ENCODE measurements at places on chromosomes 13 and 19.

DNA sequence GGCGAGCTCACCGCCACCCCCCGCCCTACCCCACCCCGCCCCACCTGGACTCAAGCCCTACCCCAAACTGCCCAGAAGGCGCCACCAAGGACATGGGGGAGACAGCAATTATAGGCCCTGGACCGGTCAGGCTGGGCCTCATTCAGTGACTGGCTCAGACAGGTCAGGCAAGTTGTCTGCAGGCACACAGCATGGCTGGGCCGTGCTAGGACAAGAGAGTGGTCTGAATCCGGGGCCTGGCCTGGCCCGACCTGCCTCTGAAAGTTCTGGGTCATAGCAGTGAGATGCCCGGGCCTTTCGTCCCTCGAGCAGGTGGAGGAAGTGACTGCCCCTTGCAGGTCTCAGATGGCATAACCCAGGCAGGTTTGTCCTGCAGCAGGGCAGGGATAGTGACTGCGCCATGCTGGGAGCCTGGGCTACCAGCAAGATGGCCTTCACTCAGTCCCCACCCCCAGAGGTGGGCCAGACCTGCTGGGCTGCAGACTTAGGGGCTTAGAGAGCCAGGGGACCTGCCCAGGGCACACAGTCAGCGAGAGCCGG, 21.0 kb downstream of the COMP start:
- DNase-seq = no peak

GRCh38 chr13:84032116-84032515, 149.8 kb upstream of the SLITRK1 start:
- DNase-seq = no peak

DNA sequence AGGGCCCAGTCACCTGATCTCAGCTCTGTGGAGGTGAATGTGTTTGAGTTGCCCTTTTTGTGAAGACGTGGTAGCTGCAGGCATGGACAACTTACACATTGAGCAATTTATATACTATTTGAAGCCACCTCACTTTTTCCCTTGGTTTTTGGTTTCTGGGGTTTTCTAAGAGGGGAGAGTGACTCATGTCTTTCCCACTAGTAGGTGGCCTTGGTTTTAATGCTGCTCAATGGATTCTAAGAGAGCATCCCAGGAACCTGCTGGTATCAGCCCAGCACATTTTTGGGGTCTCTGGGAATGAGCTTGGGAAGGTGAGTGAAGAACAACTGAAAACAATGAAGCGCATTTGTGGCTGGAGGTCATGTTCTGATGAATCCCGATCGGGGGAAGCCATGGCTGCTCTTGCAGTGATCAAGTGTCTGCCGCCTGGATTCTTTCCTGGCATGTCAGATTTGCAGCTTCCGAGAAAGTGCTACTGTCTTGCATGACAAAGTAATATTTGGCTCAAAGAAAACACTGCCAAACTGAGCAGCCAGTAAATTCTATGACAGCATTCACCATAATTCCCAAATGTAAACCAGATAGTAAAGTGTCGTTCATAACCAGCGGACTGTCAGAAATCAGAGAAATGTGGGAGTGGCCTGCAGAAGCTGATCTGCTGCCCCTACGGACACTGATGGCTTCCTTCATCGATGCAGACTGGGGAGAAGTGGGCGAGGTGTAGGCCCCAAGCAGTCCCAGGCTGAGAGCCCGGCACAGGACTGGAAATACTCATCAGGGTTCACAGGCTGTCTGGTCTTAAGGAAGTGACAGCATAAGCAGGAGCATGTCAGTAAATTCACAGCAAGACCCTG, 98.7 kb downstream of the COL4A2 start:
- DNase-seq = peak; percentile 54

DNA sequence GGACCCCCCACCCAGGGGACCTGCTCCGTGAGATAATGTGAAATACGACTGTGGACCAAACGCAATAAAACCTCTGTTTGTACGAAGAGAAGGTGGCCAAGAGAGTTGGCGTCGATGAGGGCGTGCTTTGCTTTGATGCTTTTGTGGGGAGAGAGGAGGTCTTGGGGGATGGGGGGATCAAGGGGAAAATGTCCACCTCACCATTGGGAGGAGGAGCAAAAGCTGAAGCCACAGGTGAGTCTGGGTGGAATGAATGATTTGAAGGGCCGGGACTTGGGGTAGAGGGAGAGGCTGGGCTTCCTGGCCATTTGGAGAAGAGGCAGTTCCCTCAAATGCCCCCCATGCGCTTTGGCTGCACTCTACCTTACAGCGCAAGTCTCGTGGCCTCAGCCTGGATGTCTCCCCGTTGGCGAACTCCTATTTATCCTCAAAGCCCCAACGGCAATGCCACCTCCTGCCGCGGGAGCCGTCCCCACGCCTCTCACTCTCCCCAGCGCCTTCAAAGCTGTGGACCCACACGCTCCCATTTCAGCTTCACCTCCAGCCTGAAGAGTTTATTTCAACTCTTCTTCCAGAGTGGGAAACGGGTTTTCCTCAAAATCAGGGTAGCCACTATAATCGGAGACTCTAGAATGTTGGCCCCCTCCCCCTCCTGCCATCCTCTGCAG, 795 bp upstream of the ABCA7 start:
- DNase-seq = no peak

- no peak for DNase-seq
These were observed 155.7 kb downstream of the SLC7A1 start for GRCh38 chr13:29439601-29440388.

DNA sequence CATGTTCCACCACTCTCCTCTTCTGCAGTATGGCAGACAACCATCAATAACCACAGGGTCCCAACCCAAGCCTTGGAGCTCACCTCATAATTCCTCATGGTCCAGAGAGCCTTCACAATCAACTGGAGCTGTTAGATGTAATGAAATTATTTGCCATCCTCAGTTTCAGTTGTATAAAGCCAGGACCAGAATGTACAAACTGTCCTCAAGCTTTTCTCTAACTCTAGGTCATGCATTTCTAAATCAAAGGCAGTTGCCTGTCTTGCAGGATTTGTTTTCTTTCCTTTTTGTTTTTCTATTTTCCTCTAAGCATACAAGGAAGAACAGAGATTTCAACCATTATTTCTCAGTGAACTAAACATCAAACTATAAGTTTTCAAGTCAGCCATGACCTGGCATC, 182.5 kb upstream of the SERP2 start:
- no peak for DNase-seq

GRCh38 chr13:44013758-44014291, 134.1 kb downstream of the LACC1 start:
- DNase-seq = no peak

DNA sequence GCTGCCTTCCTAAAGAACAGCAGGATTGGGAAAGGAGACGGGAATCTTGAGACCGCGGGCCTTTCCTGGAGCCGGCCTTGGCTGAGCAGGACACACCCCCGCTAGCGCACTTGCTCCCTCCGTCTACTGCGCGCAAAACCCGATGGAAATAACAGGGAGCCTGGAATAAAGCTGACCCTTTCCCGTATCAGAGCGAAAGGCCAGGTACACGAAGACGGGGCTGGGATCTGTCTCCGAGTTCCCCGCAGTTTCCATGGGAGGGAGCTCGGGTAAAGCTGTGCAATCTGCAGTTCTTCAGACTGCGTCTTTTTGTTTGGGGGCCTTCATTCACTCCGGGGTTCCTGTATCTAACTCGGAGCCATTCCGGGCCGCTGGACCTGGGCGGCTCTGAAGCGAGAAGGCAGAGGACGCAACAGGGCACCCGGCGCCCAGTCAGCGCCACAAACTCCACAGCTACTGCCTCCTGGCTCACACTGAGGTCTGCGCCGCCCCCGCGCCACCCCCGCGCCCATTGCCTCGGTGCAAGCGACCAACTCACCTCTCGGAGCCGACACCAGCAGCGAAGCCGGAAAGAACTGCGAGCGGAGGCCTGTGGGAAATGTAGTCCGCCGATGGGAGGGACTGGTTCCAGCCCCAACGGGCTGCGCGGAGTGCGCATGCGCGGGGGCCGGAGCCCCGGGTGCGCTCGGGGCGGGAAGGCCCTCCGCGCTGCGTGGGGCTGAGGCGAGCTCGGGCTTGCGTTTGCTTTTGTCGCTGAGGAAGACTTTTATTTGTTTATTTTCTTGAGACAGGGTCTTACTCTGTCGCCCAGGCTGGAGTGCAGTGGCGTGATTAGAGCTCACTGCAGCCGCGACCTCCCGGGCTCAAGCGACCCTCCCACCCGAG, at the start of gene ZFP14:
TSS of gene ZFP14 (minus strand) at position 577 of the 885 bp plus-strand sequence. CDS start 11,309 bp downstream, outside the sequence.
- DNase-seq = peak; percentile 96

GRCh38 chr19:37980419-37981170, 73.6 kb downstream of the SIPA1L3 start:
- DNase-seq = no peak

- DNase-seq = no peak
These were observed 3.6 kb downstream of the SOHLH2 start for GRCh38 chr13:36210738-36211137.

GRCh38 chr19:5893907-5894703, 9.5 kb downstream of the NDUFA11 start:
- peak; percentile 66 for DNase-seq

- no peak for DNase-seq
These were observed 411.6 kb upstream of the SLITRK5 start for GRCh38 chr13:87259479-87260083.

DNA sequence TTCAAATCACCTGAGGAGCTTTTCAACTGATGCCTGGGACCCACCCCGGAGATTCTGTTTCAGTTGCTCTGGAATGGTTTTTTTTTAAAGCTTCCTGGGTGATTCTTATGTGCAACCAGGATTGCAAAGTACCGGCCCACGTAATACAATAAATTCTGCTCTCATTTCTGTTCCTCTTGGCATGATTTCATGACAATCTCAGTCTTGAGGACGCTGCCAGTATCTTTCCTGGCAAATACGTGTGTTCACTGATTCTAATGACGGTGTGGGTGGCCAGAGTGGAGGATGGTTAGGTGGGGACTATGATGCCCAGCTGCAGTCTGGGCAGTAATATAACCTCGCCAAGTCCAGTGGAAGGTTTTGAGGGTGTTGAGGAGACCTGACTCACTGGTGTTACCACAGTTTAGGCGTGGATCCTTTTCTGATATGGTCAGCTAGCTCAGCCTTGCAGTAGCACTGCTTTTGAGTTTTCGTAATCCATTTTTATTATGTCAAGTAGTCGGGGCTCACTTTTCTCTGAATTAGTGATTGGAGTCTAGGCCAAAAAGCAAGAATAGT, 49.4 kb downstream of the FAM124A start:
- no peak for DNase-seq

DNA sequence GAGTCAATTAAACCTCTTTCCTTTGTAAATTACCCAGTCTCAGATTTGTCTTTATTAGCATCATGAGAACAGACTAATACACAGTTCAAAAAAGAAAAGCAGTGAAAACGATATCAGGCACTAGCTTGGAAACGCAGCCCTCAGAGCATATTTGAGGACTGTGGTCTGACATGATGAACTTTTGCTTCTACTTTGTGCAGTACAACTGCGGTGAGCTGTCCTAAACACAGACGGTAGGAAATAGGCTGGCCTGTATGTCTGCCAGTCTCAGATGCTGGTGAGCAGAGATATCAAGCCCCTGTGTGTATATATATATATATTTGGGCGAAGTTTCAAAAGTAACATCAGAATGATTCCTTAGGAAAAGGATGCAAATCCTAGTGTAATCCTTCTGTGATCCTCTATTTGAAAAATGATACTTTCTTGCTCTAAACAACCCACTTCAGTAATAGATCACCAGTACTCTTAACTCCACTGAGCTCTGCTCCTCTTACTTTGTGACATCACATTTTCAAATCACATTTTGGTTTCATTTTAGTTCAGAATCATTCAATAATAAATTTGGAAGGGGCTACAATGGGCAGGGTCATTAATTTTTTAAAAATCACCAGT, 74.4 kb downstream of the TNFRSF19 start:
- no peak for DNase-seq

- DNase-seq = no peak
These were observed 59.4 kb downstream of the ZAR1L start for GRCh38 chr13:32255724-32256109.

DNA sequence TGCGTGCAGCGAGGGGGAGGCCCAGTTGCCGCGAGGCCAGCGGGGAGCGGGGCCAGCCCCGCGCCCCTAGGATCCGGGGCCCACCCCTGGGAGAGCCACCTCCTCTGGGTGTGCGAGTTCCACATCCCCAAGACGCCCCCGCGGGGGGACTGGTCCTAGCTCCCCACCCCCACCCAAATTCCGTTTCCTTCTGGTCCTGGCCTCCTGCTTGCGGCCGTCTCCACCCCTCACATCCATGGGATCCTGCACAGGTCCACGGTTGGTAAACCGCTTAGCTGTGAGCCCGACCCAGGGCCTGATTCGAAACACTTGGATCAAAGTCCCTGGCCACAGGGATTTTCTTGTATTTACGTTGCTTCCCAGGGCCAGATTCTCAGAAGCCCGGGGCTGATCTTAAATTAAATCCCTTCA, 324 bp upstream of the FBXO17 start:
- no peak for DNase-seq

DNA sequence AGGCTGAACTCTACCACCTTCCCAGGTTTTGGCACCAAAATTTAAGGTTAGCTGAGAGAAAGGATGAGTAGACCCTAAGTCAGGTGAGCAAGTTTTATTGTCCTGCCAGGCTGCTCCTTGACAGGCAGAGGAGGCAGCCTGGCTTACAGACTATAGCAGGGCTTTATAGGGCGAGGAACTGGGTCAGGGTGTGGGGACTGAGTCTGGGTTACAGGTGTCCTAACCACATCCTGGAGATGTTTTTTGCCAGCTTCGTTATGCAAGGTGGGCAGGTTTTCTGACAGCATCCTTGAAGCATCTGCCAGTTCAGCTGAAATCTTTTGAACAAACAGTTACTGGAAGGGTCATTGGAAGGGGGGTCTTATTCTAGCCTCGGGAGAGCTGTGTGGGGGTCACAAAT, 905.7 kb upstream of the SLITRK5 start:
- no peak for DNase-seq

- no peak for DNase-seq
These were observed 639.0 kb upstream of the KLHL1 start for GRCh38 chr13:70747262-70747661.

DNA sequence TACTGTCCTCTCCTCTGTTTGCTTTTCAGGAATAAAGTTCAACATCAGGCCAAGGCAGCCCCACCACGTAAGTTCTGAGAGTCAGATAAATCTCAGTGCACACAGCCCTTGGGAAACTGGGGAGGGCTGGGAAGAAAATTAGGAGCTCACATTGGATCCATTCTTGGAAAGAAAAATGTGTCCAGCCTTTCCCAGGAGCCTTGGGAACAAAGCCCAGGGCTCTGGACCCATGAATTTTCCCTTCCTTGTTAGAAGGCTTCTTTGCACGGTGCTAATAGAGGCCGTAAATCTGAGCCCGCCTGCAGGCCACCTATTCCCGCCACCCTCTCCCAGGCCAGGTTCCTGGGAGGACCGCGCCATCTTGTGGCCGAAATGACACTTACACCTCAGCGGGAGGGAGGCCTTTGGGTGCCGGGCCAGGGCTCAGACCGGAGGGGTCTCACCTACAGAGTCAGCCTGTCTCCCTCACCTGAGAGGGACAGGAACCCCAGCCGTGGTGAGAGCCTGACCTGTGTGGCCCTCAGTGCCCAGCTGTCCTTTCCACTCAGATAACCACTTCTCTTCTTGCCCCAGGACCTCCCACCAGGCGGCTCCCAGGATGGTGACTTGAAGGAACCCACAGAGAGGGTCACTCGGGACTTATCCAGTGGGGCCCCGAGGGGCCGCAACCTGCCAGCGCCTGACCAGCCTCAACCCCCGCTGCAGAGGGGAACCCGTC, 25.1 kb upstream of the KCTD15 start:
- DNase-seq = peak; percentile 53

- no peak for DNase-seq
These were observed 2.7 kb downstream of the FAM174C start for GRCh38 chr19:1278074-1278473.

GRCh38 chr19:30916238-30916637, 433.0 kb downstream of the TSHZ3 start:
- no peak for DNase-seq

- DNase-seq = no peak
These were observed 36.7 kb upstream of the USPL1 start for GRCh38 chr13:30580852-30581502.

- peak; percentile 63 for DNase-seq
These were observed 2.5 kb downstream of the KDM4B start for GRCh38 chr19:4971424-4971793.
